NCI-H187 treated with DMSO at 0.1 percent for 48 hours (cell line): ENCODE measurements at places on chromosomes 13 and 19.
A peak's percentile ranks its signal among the peaks of the same experiment; 100 is the strongest.

GRCh38 chr13:108929532-108930206 is 300.3 kb downstream of the MYO16 start:
- no peak for DNase-seq

GRCh38 chr19:58009301-58009665 is 6.7 kb upstream of the ZNF606 start:
- DNase-seq, result no peak

- DNase-seq, result peak; percentile 4
Measured at GRCh38 chr13:24834902-24835510, 71.0 kb downstream of the RNF17 start.

GRCh38 chr13:74158028-74158427 is 23.8 kb upstream of the KLF12 start:
- no peak for DNase-seq

- no peak for DNase-seq
Measured at GRCh38 chr19:8566855-8567254, 10.4 kb downstream of the MYO1F start.

GRCh38 chr13:44249431-44249836 is 124.2 kb upstream of the SERP2 start:
- no peak for DNase-seq

GRCh38 chr19:5128936-5129389 is 160.1 kb downstream of the KDM4B start:
- DNase-seq, result no peak

DNA sequence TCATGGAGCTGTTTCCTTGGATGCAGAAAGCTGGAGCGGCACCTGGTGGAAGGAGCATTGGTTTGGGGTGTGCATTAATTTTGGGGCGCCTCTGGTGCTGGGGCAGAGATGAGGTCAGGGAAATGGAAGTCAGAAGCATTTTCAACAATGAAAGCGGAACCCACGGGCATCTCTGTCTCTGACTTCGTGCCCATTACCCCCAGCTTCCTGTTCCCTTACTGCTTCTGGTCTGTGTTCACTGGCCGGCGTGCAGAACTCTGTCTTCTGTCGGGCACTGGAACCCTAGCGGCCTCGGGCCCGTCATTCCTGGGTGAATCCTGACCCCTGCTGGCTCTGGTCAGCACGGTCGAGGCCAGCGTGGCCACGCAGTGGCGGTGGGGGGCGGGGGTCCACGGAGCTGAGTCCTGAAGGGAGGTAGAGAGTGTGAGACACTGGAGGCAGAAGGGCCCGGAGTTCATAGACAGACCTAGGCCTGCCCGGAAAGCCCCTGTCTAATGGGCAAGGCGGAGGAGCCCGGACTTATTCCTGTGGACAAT is 7.9 kb upstream of the LINGO3 start:
- DNase-seq, result no peak

- peak; percentile 64 for DNase-seq
Measured at GRCh38 chr13:51286135-51287002, 53.1 kb upstream of the SERPINE3 start.

GRCh38 chr13:99003851-99004471 is 26.1 kb upstream of the DOCK9 start:
- no peak for DNase-seq

- no peak for DNase-seq
Measured at GRCh38 chr19:40400559-40400958, 10.6 kb upstream of the HIPK4 start.

- DNase-seq, result no peak
Measured at GRCh38 chr13:90428522-90429210, 918.8 kb upstream of the MIR17HG start.

GRCh38 chr19:55621673-55622231 is 2.6 kb downstream of the ZNF784 start:
- no peak for DNase-seq

GRCh38 chr13:25253702-25254101 is 33.6 kb downstream of the MTMR6 start:
- DNase-seq, result no peak

DNA sequence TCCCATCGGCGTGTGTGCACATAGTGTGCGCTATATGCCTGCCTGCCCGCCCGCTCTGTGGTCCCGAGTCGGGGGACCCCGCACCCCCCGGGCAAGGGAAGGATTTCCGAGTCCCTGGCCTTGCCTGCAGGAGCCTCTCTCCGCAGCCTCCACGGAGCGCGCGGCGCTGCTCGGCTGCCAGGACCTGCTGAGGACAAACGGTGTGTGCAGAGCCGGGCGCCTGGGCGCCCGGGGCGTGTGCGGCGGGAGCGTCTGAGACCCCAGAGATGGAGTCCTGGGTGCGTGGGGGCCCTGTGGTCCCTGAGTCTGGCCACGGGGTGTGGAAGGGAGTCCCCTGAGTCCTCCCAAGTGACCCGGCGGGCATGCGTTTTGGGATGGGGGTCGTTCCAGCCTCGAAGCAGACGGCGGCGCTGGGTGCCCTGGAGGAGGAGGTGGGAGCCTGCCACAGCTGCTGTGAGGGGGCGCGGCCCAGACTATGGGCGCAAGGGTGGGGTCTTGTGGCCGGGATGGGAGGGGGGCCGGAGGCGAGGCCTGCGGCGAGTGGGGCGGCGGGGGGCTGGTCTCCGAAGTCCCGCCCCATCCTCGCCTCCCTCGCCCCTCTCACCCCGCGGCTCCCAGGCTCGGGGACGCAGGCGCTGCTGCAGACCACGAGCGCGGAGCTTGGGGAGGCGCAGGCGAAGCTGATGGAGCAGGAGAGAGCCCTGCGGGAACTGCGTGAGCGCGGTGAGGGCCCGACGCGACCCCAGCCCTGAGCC is 25.3 kb downstream of the CLEC4M start:
- no peak for DNase-seq

DNA sequence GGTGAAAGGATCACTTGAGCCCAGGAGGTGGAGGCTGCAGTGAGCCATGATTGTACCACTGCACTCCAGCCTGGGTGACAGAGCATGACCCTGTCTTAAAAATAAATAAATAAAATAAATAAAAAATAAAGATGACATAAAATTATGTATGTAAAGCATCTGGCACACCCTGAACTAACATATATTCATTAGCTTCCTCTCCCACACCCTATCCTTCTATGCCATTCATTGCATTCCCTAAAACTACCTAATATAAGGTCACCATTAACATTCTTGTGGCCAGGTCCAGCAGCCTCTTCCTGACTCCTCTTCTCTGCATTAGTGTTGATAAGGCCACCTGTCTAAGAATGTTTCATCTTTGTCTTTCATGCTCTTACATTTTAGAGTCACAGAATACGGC is 44.5 kb upstream of the CLDN10 start:
- no peak for DNase-seq

DNA sequence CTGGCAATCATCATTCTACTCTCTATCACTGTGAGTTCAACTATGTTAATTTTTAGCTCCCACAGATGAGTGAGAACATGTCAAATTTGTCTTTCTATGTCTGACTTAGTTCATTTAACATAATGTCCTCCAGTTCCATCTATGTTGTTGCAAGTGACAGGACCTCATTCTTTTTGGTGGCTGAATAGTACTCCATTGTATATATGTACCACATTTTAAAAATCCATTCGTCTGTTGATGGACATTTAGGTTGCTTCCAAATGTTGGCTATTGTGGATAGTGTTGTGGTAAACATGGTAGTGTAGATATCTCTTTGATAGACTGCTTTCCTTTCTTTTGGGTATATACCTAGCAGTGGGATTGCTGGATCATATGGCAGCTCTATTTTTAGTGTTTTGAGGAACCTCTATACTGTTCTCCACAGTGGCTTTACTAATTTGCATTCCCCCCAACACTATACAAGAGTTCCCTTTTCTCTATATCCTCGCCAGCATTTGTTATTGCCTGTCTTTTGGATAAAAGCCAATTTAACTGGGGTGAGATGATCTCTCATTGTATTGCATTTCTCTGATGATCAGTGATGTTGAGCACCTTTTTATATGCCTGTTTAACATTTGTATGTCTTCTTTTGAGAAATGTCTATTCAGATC is 124.1 kb downstream of the PCCA start:
- no peak for DNase-seq

- no peak for DNase-seq
Measured at GRCh38 chr19:1213391-1214286, 8.1 kb downstream of the STK11 start.

DNA sequence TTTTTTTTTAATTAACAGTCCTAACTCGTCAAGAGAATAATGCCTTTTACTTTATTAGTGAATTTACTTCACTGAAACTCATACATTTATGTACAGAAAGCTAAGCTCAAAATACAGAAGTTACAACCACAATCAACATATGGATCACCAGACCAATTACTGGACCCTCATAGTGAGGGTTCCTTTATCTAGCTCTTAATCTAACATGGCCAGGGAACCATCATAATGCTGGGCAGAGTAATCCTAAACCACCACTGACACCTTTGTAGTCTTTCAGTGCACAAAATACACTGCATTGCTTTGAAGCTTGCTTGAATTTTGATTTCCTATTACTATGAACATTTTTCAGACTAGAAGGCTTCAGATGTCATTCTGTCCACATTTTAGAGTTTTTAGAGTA is 1406.6 kb upstream of the PCDH9 start:
- no peak for DNase-seq

- DNase-seq, result no peak
Measured at GRCh38 chr19:48698046-48698445, 2.3 kb downstream of the FUT2 start.

DNA sequence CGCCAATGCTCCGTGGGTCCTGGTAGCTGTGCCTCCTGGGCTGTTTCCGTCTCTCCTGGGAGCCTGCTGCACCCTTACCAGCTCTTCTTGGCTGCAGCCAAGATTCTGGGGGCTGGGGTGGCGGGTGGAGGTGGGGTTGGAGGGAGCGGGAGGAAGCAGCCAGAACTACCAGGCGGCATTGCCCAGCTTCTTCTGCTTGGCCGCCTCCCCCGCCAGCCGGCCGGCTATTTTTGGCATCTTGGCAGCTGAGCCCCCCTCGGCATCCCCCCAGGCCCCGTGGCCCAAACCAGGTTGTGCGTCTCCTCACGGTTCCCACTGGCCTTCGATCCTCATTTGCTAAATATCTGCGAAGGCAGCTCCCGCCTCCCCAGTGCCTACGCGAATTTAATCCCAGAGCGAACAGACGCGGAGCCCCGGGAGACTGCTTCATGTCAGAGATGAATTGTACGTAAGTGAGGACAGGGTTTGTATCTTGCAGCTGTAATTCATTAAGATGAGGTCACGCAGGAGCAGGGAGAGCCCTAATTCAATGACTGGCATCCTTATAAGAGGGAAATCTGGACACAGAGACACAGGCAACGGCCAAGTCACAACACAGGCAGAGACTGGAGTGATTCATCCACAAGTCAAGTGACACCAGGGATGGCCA is 12.8 kb upstream of the PEAK3 start:
- DNase-seq, result no peak

DNA sequence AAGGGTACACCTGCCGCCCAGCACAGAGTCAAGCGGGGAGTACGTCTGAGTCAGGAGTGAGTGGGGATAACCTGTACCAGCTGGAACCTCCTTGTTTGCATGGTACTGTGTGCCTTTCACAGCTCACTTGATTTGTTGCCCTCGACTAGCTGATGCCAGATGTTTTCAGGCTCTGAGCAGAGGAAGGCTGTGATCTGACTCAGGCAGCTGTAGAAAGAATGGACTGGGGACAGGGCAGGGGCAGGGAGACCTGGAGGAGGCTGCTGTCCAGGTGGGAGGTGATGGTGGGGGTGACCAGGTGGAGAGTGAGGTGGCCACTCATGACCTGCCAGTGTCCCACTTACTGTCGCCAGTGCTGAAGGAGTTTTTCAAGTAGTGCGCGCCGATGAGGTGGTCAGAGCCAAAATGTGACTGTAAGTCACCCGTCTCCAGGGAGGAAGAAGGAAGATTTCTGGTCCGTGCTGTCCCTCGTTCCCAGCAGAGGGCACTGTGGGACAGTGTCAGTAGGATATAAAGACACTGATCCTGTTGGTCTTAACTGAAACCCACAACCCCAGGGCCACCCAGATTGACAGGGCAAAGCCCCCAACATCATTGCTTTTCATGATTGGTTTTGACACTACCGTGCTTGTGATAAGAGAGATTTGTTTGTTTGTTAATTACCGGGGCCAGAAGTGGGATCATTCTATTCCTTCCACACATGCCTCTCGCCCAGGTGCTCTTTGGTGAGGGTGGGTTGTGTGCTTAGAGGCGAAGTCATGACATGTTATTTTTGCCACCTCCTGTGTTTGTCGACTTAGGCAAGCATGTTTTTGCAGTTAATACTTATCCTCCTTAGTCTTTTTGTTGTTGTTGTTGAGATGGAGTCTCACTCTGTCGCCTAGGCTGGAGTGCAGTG is 128.4 kb downstream of the DPF1 start:
- DNase-seq, result peak; percentile 69

DNA sequence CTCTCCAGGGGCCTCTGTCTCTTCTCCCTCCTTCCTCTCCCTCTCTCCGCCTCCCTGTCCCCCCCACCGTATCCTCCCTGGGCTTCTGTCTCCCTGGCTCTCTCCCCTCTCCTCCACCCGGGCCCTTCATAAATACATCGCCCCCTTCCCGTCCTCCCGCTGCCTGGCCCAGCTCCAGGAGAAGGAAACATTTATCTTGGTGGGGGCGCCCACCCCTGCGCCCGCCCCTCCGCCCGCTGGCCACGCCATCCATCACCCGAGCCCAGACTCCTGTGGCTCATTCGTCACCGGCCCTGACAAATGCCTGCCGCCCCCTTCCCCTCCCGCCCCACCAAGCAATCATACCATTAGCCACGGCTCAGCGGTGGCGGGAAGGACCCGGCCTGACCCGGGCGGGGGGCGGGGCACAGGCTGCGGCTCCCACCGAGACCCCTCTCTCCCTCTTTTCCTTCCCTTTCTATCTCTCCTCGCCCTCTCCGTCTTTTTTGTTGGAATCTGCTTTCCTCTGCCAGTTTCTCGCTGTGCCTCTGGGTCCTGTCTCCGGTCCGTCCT is 2.6 kb upstream of the MEIS3 start:
- DNase-seq, result no peak

DNA sequence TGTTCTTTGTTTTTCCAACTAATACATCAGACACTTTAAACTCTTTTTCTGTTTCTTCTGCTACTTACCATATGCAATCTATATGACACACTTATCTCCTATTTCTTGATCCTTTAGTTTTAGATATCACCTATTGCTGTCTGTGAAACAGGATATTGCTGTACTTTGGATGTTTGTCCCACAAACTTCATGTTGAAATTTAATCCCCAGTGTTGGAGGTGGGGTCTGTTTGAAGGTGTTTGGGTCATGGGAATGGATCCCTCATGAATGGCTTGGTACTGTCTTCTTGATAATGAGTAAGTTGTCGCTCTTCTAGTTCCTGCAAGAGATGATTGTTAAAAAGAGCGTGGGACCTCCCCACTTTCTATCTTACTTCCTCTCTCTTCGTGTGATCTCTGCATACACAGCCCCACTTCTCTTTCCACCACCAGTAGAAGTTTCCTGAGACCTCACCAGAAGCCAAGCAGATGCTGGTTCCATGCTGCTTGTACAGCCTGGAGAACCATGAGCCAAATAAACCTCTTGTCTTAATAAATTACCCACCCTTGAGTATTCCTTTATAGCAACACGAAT is 244.2 kb downstream of the NHLRC3 start:
- DNase-seq, result no peak
